Stomach (tissue), 19 donors: ENCODE measurements at places on chromosomes 4 and X. TPM values are rescaled to one million over a fixed set of nuclear protein-coding genes. Genes with fewer than 3 reads are reported as not detected.
A peak's percentile ranks its signal among the peaks of the same experiment; 100 is the strongest.

- DNase-seq, result no peak
These were observed 969.1 kb upstream of the PCDH10 start for GRCh38 chr4:132180020-132180427.

DNA sequence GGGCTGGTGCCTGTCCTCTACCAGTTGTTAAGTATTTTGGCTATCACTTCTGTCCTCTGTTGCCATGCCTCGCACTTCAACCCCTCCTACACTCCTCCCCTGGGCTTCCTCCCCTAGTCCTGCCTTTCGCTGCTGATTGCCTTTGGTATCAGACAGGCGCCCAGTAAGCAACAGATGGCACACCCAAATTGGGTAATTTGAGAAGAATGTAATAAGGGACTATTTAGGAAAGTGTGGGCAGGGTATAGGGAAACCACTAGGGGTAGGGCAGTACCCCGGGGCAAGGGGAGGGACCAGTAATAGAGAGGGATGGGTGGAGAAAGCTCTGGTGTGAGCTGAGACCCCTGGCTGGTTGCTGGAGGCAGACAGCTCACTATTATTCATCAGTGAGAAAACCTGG, 172.7 kb upstream of the USP9X start:
- no peak for DNase-seq

- DNase-seq, result peak; percentile 96
These were observed at the start of gene FHDC1 for GRCh38 chr4:152935631-152936445. TSS of gene FHDC1 (plus strand) at chr4:152936323. CDS start at chr4:152943058, 6,735 bp downstream.

- DNase-seq, result peak; percentile 30
These were observed 1.4 kb upstream of the LGI2 start for GRCh38 chr4:25032126-25032525.

The CTAG2 gene
- 2.9 TPM for polyA plus RNA-seq

The CHRDL1 gene
- polyA plus RNA-seq, result 10.5 TPM

DNA sequence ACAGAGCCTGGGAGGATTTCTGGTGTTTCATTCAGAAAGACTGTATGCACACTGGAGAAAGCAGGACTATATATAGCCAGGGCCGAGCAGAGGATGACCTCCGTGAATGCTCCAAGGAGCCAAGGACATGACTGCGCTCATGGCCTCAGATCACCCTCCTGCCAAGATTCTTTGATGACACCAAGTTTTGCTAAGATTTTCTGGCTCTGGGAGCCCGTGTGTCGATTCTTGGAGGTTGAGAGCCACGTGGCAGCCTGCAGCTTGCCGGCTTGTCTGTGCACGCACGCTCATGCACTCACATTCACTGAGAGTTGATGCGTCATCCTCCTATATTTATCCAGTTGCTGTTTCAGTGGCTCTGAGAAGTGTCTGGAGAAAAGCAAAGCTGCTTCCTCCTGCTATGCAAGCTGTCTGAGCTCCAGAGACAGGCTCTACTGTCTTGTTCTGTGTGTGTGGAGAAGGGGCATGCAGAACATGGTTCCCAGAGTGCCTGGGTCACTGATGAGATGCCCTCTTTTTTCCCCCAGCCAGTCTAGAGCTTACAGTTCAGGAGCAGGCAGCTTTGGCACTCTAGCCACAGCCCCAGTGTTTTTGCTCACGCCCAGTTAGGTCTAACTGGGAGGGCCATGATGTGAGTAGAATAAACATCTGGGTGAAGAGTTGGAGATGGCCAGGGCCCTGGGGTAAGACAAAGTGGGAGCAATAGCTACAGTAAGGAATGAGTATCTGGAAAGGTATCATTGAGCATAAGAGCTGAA, 64.9 kb upstream of the SCOC start:
- no peak for DNase-seq

DNA sequence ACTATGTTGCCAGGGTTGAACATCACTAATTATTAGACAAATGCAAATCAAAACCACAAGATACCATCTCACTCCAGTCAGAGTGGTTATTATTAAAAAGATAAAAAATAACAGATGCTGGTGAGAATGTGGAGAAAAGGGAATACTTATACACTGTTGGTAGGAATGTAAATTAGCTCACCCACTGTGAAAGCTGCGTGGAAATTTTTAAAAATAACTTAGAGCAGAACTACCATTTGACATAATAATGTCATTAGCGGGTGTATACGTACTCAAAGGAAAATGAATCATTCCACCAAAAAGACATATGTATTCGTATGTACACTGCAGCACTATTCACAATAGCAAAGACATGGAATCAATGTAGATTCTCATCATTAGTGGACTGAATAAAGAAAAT, 48.6 kb upstream of the UGT2A1 start:
- DNase-seq, result no peak

- DNase-seq, result no peak
These were observed 18.5 kb upstream of the PRRG1 start for GRCh38 chrX:37330642-37331041.
